Osteocyte (in vitro differentiated cells): ENCODE measurements at places on chromosomes 4 and X. TPM values are rescaled to one million over a fixed set of nuclear protein-coding genes. Genes with fewer than 3 reads are reported as not detected.

- H3K4me1 ChIP-seq = peaks cover 15% of the 10 kb centered on the region
- H3K36me3 ChIP-seq = no peaks in the 10 kb centered on the region
- no peak overlapping the region for H3K4me3 ChIP-seq
Measured at GRCh38 chr4:16079046-16079445, 4.8 kb downstream of the PROM1 start.

GRCh38 chr4:188046657-188047056 lies 51.1 kb downstream of the ZFP42 start:
- DNase-seq = no peak
- no peaks in the 10 kb centered on the region for H3K27me3 ChIP-seq
- H3K4me3 ChIP-seq = no peak overlapping the region
- H3K36me3 ChIP-seq = no peaks in the 10 kb centered on the region

DNA sequence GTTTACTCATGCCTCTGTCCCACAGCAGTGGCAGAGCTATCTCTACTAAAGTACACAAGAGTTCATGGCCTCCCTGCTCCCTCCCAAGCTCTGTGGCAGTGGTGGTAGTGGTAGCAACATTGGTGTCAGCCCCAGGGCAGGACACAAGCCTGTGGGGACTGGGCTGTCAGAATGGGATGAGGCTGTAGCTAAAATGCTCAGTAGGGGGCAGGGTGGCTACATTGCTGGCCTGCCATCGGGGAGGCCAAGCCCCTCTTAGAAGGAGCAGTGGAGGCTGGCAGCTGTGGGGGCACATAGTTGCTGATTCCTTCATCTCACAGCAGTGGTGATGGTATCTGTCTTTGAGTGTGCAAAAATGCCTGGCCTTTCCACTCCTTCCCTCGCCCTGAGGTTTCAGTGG lies 461.7 kb downstream of the PCDH18 start:
- no peak overlapping the region for H3K4me3 ChIP-seq
- DNase-seq = no peak
- no peak overlapping the region for H3K27ac ChIP-seq
- H3K27me3 ChIP-seq = no peaks in the 10 kb centered on the region
- H3K36me3 ChIP-seq = no peaks in the 10 kb centered on the region

GRCh38 chrX:69107231-69107739 lies 58.0 kb downstream of the PJA1 start:
- H3K36me3 ChIP-seq = no peaks in the 10 kb centered on the region
- H3K27me3 ChIP-seq = no peaks in the 10 kb centered on the region
- DNase-seq = no peak
- H3K4me3 ChIP-seq = no peak overlapping the region
- peaks cover 13% of the 10 kb centered on the region for H3K4me1 ChIP-seq

GRCh38 chrX:71198066-71198465 lies 25.0 kb upstream of the GJB1 start:
- H3K36me3 ChIP-seq = no peaks in the 10 kb centered on the region
- no peak overlapping the region for H3K4me3 ChIP-seq
- H3K27ac ChIP-seq = no peak overlapping the region
- H3K27me3 ChIP-seq = no peaks in the 10 kb centered on the region
- no peak for DNase-seq

KCNE5 gene
- total RNA-seq = 0.24 and 0.70 TPM in 2 replicates

TLR1 gene
- total RNA-seq = 0.42 and 0.48 TPM in 2 replicates

RAI2 gene
- 0.27 and 0.34 TPM in 2 replicates for total RNA-seq

GC gene
- not detected in 2 replicates for total RNA-seq

NAP1L3 gene
- 14.3 and 15.0 TPM in 2 replicates for total RNA-seq

SORCS2 gene
- total RNA-seq = 3.0 and 6.7 TPM in 2 replicates

PTPN13 gene
- total RNA-seq = 55.7 and 56.0 TPM in 2 replicates
